ENCODE measurements at places on chromosomes 12 and 14.
A peak's percentile ranks its signal among the peaks of the same experiment; 100 is the strongest.

DNA sequence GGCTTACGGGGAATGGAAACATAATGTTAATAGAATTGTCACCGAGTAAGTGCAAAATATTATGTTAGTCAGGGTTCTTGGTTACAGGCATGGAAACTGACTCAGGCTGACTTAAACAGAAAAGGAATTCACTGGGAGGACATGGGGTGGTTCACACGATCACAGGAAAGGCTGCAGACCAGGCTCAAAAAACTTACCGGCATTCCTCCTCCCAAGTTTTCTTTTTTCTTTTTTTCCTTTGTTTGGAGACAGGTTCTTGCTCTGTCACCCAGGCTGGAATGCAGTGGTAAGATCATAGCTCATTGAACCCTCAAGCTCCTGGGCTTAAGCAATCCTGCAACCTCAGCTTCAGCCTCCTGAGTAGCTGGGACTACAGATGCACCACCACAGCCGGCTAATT lies 11.9 kb upstream of the UBE2N start:
- no peak for DNase-seq

DNA sequence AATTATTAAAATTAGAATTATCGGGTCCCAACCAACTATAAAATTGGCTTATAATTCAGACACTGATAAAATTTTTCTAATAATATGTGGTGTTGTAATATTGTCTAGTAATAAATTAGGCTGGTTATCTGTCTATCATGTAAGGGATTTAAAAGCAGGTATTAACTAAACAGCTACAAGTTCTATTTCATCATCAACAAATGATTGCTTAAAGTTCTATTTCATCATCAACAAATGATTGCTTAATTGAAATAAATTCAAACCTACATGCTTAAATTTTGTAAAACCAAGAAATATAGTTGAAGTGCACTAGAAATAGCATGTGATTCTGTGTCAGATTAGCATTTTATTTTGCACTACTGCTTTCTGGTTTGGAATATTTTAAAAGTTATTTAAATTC lies 34.1 kb downstream of the SLCO1A2 start:
- no peak for DNase-seq

DNA sequence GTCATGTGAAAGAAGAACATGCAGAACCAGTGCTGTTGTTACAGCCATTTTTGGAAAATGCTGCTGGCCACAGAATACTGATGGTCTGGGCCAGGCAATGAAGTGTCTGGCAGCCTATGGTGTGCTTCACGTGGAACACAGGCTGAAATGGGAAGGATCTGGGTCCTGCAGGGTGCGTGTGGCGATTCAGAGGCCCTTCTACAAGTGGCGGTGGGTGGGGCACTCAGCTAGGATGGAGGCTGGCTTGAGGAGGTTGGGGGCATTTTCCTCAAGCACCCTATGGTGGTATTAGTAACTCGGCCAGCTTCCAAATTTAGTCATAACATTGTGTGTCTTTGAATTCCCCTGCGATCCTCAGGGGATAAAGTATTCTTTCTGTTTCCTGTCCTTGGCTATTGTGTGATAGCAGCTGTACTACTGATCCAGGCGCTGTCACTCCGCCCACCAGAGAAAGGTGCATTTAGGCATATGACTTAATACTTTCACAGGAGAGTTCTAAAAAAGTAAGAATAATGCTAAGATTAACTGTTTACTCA lies 9.2 kb upstream of the RAD52 start:
- no peak for DNase-seq

DNA sequence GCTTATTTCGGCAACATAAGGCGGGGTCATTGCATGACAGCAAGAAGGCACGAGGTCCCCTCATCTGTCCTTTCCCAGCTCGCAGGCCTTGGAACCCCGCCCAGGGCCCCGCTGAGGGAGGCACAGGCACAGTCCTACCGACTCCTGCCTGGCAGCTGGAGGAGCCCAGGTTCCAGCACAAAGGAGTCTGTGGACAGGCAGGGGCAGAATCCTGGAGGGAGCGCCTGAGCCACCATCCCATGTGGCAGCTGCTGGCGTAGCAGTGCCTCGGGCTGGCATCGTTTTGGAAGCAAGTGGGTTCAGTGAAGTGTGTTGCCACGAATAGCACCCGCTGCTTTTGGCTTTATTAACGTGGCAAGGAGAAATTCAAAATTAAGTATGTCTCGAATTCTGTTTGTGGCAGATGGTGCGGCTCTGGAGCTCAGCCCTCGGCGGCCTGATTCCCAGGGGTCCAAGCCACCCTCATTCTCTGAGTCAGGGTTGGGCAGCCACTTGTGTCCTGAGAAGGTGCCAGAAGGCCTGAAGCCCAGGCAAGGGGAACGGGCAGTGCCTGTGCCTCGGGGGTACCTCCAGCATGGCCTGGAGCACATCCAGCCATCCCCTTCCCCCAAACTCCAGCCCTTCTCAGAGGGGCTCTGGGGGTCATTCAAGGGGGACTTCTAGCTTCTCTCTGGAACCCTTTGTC lies 35.9 kb downstream of the SLC8B1 start:
- DNase-seq: no peak

- DNase-seq: peak; percentile 68
Observed at GRCh38 chr14:65927931-65928356, 515.4 kb downstream of the FUT8 start.

DNA sequence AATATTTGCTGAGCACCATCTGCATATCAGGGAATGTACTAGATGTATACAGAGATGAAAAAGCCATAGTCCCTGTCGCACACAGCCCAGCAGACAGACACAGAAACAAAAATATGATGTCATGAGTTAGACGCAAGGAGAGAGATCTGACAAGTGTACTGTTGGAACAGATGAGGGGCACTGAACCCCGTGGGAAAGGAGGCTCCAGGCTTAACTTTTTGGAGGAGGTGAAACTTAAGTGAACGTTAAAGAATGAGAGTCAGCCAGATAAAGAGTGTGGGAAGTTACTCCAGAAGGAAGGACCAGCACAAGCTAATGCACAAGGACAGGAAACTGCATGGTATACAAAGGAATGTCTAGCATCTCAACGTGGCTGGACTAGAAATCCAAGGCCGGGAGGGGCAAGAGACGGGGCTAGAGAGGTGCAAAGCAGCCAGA lies 2.5 kb upstream of the ACTN1 start:
- no peak for DNase-seq

- DNase-seq: no peak
Observed at GRCh38 chr14:77936138-77936639, 136.3 kb downstream of the ADCK1 start.

DNA sequence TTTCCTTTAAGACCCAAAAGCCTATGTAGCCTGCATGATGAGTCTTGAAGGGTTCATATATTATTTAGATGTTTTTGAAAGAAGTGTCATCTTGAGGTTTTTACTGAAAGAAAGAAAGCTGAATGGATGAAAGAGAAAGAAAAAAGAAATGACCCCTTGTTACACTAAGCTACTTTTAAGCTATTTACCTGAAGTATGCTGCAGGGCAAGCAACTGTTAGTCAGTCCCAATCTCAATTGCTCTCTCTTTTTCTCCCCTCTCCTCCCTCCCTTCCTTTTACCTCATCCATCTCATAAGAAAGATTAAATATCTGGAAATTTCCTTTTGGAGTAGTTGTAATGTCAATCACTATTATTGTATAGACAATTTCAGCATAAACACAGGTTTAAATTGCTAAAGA lies 512.4 kb downstream of the TMTC2 start:
- no peak for DNase-seq

- no peak for DNase-seq
Observed at GRCh38 chr12:23536293-23536692, 413.2 kb downstream of the SOX5 start.

DNA sequence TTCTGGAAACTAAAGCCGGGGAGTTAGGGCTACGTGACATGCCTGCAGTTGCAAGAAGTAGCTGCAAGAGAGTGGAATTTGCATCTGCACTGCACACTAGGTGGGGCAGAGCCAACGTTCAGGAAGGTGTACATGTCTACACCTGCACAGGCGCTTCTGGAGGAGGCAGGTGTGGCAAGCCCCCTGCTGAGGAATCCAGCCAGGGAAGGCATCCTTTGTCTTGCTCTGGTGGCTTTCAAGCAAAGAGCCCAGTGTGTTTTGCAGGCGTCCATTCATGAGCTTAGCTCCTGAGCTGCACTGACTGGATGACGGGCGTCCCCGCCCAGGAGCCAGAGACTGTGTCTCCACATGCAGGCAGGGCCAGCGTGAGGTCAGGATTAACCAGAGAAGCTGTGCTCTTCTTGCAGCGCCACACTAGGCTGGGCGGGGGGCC lies 116.3 kb downstream of the ZFP36L1 start:
- DNase-seq: no peak

DNA sequence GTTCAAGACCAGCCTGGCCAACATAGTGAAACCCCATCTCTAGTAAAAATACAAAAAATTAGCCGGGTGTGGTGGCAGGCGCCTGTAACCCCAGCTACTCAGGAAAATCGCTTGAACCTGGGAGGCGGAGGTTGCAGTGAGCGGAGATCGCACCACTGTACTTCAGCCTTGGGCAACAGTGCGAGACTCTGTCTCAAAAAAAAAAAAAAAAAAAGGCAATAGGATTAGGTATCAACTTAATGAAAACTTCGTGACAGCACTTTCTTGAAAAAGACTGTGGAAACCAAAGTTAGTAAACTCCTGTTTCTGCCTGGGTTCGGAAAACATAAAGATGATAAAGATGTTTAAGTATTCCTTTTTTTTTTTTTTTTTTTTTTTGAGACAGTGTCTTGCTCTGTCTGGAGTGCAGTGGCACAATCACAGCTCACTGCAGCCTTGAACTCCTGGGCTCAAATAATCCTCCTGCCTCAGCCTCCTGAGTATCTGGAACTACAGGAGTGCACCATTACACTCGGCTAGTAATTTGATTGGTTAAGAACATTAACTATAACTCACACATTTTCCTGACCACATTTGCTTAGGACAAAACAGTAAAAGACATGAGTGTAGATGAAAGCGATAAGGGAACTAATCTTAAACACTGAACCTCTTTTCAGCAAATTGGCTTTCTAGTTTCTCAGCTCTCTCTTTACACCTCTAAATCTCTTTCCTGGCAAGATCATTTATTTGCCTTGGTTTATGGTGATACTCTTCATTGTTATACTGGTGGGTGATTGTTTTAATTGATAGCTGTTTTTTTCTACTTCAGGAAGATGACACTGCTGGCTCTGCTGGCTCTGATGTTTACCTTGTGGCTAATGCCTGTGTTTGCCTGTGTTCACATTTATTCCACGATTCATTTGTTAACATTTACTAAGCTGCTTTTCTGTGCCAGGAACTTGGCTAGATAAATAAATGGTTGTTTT lies 15.8 kb downstream of the HIF1A start:
- DNase-seq: no peak

GRCh38 chr14:63523735-63524426 lies 19.3 kb downstream of the PPP2R5E start:
- DNase-seq: no peak

- no peak for DNase-seq
Observed at GRCh38 chr12:4908684-4909409, 858 bp upstream of the KCNA1 start.

- no peak for DNase-seq
Observed at GRCh38 chr14:33796356-33796755, 154.5 kb downstream of the EGLN3 start.

DNA sequence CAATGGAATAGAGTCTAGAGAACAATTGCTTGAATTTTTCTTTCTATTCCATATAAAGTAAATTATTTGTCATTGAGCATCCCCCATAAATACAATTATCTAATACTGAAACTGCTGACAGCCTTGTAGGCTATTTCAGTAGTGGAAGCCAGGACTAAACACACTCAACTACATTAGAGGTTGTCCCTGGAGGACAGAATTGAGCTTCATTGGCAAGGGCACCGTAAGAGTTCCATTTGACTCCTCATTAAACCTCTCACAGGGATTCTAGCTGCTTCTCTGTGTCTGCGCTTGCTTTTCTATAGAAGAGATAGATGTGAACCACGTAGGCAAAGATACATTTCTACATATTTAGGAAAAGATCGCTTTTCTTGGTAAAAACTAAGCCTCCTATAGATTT lies 3.5 kb upstream of the PTPRO start:
- no peak for DNase-seq

DNA sequence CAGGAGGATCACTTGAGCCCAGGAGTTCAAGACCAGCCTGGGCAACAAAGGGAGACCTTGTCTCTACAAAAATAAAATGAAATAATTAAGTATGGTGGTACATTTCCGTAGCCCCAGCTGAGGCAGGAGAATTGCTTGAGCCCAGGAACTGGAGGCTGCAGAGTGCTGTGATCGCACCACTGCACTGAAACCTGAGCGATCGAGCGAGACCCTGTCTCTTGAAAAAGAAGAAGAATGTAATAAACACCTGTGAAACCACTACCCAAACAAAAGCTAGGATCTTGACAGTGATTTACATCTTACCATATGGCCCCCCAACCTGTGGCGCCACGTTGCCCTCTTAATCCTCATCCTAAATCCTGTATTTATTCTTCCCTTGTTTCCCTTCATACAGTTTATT lies 5.7 kb upstream of the DTX1 start:
- no peak for DNase-seq

GRCh38 chr12:110530511-110530910 lies 28.4 kb downstream of the RAD9B start:
- DNase-seq: no peak

DNA sequence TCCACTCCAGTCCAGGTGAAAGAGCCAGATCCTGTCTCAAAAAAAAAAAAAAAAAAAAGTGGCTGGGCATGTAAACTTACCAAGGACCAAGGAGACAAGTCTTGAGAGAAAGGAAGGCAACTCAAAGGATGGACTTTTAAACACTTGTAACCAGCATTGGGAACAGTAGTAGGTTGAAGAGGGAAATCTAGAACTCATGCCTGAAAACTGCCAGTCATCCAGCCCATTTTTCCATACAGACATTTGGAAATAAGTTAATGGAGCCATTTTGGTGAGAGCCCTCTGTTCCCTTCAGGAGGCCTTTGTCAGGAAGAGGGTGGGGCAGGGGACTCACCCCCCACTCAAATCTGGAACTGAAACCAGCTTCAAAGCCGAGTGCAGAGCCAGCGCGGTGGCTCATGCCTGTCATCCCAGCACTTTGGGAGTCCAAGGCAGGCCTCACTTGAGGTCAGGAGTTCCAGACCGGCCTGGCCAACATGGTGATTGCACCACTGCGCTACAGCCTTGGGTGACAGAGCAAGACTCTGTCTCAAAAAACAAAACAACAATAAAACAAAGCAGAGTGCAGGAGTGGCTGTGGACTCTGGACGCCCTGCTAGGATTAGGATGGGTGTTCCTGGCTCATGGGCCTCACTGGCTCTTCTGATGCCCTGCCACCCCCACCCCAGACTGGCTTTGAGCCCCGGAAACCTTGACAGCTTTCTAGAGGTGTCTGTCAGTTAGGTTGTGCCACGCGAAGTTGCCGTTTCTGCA lies 1.6 kb upstream of the MLXIP start:
- DNase-seq: no peak
